ENCODE measurements at places on chromosomes 2 and 18.

DNA sequence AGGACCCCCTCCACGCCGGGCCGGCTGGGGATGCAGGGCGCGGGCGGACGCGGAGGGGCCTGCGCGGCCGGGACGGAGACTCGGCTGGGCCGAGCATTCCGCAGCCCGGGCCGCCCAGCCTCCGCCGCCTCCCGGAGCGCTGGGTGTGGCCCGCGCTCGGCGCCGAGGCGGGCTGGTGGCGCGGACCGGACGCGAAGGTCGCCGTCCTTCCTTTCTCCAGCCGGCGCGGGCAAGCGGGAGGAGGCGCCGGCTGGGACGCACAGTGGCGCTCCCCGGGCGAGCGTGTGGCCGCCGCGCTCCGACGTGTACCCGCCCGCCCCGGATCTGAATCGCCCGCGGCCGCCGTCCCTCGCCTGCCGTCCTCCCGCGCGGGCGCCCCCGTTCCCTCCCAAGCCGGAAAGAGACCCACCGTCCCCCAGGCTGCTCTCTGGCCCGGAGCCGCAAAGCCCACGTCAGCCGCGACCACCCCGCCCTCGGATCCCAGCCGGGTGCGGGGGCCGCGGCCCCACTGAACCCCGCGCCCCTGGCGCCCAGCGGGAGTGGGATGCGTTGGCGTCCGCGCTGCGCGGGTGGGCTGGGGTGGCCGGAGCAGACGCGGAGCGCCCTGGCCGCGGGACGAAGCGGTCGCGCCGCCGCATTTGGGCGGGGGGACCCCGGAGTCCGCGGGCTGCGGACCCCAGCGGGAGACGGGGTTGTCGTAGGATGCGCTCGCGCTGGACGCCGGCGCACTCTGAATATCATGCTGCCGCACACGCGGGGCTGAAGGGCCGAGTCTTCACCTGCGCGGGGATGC is 634 bp downstream of the SPATS2L start:
- DNase-seq: no peak

GRCh38 chr18:41043876-41044275 is 911.2 kb upstream of the PIK3C3 start:
- no peak for DNase-seq

DNA sequence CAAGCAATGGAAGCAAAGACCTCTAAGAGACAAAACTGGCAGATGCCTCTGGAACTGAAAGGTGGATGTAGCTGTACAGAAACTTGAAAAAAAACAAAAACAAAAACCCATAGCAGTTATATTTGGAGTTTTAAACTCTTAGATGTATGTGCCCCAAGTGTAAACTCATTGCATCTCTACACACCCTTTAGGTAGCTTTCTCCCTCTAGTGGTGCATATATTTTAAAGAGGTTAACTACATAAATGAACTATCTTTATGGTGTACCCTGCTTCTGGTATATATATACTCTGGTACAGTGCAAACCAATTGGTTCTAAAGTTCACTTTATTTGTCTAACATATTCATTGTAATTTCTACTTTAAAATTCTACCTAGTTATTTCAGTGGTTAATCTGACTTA is 518.2 kb downstream of the NRXN1 start:
- no peak for DNase-seq

GRCh38 chr2:165193178-165193777 is 10.6 kb downstream of the SCN3A start:
- no peak for DNase-seq

DNA sequence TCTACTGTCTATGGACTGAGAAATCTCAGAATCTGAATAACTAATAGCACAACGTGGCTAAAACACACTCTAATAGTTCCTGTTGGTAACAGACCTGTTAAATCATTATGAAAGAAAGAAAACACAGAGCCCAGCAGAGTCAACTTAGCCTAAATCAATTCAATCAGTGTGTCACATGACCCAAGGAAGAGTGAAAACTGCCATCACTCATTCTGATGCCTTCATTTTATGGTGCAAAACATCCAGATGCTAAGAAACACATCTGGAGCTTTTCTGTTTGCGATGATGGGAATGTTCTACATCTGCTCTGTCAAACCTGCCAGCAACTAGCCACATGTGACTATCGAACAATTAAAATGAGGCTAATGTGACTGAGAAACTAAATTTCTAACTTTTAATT is 295.7 kb upstream of the TRIB2 start:
- no peak for DNase-seq

DNA sequence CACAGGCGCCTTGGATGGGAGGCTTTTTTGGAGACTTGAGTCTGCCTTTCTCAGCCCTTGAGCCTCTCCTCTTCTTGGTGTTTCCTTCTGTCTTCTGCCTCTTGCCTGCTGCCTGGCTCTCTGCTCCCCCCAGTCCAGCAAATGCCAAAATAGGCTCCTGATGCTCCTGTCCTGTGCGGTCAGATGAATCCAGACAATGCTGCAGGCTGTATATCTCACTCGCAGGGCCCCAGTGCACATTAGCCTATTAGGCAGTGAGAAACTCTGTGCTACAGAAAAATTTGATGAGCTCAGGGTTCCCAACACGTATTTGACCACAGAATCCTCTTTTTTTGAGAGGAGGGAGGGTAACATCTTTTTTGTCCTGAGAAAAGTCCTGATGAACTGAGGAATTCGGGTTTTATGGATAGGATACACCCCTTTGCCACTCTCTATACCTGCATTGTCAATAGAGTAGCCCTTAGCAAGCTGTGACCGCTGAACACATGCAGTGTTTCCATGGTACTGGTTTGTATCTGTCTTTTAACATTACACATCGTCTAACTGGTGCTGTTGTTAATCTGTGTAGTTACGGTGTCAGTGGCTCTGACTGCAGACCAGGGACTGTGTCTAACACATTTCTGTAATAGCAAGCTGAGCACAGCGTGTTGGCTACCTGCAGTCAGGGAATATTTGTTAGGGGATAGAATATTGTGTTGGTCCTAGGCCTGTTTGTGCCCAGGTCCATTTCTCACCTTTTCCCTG is 50.8 kb downstream of the FAM228A start:
- no peak for DNase-seq

DNA sequence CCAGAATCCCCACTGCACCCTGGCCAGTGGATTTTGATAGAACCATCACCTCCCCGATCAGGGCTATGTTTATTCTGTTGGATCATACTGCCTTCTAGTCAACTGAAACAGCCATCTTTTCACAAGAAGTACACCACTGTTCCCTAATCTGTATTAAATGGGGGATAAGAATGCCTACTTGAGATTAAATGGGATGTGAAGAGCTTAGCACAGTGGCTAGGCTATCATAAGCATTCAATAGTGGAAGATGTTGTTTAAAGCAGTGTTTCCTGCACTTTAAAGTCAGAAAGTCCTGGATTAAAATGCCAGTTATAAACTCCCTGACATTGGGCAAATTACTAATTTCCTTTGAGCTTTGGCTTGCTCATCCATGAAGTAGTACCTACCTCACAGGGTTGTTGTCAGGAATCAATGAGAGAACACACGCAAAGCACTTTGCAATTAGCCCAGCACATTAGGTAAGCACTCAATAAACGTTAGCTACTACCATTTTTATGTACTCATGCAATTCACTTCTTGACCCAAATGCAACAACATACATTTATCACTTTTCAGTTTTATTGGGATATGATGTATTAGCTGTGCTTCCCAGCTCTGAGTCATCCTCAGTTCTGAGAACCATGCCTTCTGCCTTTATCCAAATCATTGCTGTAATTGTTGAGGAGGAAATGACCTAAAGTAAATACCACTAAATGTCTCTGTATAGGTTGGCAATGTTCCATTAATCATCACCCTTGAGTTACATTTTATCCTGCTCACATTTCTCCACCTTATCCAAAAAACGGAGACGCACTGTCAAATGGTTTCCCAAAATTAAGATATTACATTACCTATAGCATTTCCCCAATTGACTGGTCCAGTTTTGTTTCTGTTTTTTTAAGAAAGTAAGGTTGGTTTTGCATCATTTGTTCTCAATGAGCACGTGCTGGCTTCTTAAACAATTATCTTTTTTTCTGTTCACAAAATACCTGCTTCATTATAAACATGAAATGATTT is 2.1 kb downstream of the TMEM247 start:
- DNase-seq: no peak

- DNase-seq: no peak
Measured at GRCh38 chr2:205407984-205408383, 274.3 kb upstream of the NRP2 start.

DNA sequence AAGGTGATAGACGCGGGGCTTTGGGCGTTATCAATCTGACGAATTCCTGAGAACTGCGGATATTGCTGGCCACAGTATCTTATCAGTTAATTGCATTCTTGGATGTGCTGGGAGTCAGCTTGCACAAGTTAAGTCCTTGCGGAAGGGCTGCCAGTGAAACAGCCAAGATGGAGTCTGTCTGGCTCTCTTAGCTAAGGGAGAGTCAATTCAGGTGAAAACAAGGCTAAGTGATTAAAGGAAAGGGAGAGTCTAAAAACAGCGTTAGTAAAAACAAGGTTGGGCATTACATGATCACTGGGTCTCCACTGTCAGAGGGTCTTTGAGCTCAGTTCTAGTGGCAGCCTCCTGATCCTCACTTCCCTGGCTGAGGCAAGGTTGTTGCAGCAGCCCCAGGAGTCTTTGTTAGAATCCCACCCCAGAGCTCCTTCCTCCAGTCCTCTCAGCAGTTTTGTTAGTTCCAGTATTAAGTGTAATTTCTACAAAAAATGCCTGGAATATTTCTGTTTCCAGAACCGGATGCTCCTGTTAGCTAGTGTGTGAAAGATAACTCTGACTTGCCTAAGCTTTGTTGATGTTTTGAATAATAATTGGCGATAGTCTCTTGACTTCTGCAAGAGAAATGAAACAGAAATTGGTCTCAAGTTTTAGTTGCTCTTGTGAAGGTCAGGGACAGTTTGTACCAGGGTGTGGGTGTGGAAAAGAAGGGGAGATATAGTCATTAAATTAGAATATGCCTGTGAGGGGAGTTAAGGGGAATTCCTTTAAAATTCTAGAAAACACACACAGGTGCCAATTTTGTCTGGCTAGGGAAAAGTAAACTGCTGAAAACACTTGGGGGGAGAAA is 10.6 kb downstream of the CFLAR start:
- DNase-seq: no peak

DNA sequence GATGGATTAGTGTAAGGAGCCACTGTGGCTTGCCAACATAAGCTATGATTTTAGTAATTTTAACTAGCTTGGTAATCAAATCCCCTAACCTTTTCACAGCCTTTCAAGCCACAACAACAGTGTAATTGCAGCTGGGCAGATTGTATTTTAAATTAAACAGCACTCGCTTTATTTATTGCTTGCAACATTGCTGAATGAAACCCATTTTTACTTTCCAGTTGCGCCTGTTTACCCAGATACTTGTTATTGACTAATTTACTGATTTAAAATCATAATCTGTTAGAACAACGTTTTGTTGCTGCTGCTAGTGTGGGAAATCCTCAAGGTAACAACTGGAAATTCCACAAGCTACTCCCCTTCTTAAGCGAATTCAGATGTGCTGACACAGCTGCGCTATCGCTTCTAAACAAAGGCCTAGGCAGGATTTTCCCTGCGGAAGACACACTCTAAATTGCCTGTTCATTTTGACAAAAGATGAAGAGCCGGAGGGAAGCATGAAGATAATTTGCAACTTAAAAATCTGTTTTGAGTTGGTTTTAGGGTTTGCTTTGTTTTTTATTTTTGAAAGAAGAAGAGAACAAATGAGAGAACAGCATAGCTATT is 283.9 kb downstream of the ALPK2 start:
- DNase-seq: no peak

DNA sequence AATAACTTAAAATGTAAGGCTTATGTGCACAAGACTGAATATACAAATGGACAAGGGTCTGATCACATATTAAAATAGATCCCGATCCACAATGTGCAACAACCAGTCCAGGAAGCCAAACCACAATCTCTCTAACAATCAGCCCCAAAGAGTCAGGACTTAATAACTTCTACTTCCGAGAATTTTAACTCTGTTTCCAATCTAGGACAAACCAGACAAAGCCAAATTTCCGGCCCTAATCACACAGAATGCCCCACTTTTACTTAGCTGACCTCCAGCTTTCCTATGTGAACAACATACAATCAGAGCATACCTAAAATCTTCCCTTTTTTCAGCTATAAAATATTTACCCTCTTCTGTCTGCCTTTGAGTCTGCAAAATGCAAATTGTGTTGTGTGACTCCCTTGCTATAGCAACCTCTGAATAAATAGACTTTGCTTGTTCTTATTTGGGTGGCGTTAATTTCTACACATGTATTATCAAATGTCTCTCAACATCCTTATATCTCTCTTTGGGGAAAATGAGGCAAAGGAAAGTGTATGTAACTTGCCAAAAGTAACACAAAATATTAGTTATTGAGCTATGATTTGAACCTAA is 381.9 kb upstream of the MC4R start:
- DNase-seq: no peak

DNA sequence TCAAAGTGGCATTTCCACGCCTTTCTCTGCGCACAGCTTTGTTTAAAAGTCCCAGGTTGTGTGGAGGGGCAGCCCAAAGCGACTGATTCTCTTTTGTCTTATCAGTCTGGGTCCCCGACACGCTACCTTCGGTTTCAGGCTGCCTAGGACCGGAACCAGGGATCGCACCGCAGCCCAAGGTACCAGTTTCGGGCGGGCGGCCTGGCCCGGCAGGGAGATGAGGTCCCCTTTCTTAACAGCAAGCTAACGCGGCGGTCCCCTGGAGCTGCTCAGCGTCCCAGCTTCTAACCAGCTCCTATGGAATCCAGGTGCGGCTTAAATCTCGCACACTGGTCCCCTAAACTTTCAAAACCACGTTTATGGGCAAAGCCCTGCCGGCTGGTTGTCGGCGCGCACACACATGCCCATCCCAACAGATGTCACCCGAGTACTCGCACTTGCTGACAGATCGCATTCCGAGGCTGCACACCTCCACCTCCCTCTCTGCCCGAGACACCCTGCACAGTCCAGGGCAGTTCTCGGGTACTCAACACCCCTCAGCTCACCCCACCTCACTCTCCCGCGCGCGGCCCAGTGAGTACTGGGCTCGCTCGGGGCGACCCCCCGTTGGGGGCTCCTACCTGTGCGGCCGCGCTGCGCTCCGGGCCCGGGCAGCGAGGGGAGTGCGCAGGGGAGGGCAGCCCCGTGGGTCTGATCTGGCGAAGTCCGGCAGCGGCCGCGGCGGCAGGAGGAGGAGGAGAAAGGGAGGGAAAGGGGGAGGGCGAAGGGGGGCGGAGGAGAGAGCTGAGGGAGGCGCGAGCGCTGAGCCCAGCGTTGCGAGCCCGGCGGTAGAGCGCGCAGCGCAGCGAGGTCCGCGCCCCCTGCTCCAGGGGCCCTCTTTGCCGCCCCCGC is at the start of gene EFEMP1:
Gene EFEMP1 (minus strand): TSS at position 692 of the 891 bp plus-strand sequence. CDS start 1,342 bp downstream, outside the sequence.
- no peak for DNase-seq

GRCh38 chr18:48888773-48889080 is 62.0 kb downstream of the SMAD7 start:
- DNase-seq: no peak

GRCh38 chr2:160028431-160029269 is 33.8 kb downstream of the PLA2R1 start:
- DNase-seq: no peak

- no peak for DNase-seq
Measured at GRCh38 chr2:164992818-164993217, 37.5 kb upstream of the SLC38A11 start.

DNA sequence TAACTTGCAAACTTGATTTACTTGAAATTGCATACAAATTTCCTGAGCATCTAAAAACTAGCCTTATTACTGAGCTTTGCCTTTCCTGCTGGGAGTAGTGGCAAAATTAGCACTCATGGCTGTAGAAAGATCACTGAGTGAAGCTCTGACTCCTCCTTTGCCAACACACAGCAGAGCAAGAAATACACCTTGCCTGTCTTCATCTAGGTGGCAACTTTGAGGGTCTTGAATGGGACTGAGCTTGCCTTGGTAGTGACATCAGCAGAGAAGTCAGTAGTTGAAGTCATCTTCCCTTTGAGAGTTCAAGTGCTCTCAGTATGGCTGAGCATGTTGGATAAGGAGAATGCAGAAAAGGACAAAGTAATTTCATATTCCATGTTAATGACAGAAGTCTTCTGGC is 5.9 kb downstream of the RRM2 start:
- no peak for DNase-seq
